ENCODE measurements at places on chromosomes 16 and 17.

DNA sequence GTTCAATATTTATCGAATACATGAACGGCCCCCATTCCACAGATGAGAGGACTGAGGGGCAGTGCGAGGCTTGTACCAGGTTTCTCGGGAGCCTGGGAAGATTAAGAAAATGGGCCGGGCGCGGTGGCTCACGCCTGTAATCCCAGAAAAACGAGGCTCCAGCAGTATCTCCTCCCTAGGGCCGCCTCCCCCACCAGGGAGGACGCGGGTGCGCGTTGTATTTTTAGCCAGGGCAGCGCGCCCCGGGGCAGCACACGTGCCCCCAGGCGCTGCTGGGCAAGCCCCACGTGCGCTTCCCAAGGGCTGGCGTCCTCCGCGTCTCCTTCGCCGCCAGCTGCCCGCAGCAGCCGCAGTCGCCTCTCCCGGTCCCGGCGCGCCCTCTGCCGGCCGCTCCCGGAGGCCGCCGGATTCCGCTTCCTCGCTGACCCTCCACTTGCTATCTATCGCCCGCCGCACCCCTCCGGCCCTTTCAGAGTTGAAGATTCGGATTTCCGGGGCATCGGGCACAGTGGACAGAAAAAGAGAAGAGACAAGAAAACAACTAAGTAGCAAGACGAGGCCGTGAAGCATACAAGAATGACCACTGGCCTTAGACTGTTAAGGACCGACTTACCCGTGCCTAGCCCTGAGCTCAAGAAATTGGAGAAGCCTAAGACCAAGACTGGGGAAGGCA is 1.9 kb upstream of the YBX2 start:
- DNase-seq: peak; percentile 45

DNA sequence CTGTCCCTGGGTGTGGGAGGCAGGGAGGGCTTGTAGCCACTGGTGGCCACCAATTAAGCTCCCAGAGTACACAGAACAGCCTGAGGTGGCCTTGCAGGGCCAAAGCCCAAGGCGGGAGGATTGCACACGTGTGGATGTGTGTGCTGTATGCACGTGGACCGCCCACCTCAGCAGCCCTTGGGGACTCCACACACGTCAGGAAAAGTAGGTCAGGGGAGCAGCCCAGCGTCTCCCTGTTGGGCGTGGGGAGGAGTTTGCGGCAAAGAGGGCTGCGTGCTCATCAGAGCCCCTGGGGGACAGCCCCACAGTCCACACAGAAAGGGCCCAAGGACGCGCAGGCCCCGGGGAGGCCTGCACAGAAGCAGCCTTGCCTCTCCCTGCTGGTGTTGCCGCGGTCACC is 19.6 kb downstream of the SBK1 start:
- no peak for DNase-seq

- DNase-seq: peak; percentile 82
These were observed 59.8 kb downstream of the BAIAP2 start for GRCh38 chr17:81094509-81095382.

- no peak for DNase-seq
These were observed 260.1 kb downstream of the PARN start for GRCh38 chr16:14369734-14370598.

DNA sequence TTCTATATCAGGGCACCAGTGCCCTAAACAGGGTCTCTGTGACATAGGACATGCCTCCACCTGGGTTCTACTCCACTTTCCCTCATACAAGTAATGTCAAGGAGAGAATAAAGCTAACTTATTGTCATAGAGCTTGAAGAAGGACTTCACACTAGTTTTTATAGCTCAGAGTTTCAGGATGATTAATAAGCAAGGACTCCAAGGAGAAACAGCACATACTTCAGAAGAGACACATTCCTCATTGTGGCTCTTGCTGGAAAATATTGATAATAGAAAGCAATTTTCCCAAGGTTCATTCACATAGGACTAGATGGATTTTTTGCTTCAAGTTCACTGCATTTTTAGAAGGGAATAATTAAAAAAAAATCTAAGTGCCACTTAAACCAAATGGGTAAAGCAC is 133.3 kb downstream of the CA10 start:
- no peak for DNase-seq

DNA sequence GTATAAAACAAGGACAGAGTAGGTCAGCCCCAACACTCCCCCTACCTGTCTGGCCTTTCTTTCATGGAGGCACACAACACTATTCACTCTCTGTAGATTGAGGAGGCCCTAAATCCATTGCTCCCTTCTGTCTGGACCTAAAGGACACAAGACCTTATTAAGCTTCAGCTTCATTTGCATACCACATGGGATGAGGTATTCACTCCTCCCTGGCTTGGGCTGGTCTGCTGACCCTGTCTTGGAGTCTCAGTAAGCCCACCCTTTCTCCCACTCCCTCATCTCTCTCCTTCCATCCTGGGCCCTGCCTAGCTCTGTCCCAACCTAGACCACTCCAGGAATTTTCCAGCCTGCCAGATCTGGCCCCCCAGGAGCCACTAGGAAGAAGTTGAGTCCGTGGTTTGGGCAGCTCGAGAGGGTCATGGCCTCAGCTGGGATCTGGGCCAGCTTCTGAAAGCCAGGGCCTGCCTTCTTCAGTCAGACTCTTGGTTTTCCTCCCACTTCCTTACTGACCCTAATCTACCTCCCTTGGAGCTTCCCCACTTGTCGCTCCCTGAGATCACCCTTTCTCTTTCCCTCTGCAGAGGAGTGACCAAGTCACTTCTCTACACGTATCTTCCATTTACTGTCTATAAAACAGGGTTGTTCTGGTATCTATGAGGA is 6.5 kb upstream of the LLGL1 start:
- DNase-seq: no peak

GRCh38 chr17:76598004-76598439 is 12.4 kb upstream of the ST6GALNAC2 start:
- DNase-seq: no peak

GRCh38 chr17:19719355-19720209 is 3.2 kb upstream of the SLC47A2 start:
- DNase-seq: no peak

DNA sequence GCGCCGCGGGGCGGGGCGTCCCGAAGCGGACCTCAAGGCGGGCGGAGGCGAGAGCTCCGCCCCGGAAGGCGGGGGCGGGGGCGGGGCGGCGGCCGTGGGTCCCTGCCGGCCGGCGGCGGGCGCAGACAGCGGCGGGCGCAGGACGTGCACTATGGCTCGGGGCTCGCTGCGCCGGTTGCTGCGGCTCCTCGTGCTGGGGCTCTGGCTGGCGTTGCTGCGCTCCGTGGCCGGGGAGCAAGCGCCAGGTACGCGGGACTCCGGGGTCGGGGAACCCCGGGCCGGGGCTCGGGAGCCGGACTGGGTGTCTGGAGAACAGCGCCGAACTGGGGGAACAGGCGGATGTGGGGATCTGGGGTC is at the start of gene TNFRSF12A:
TNFRSF12A (plus strand) TSS at position 122 of the 357 bp plus-strand sequence; CDS start at position 152, 30 bp downstream.
- DNase-seq: peak; percentile 43

GRCh38 chr17:82685291-82685690 is 13.2 kb downstream of the RAB40B start:
- no peak for DNase-seq

GRCh38 chr17:72634621-72635020 is 457.9 kb downstream of the SLC39A11 start:
- no peak for DNase-seq

- DNase-seq: no peak
These were observed 151.7 kb upstream of the COX10 start for GRCh38 chr17:13917634-13918033.

DNA sequence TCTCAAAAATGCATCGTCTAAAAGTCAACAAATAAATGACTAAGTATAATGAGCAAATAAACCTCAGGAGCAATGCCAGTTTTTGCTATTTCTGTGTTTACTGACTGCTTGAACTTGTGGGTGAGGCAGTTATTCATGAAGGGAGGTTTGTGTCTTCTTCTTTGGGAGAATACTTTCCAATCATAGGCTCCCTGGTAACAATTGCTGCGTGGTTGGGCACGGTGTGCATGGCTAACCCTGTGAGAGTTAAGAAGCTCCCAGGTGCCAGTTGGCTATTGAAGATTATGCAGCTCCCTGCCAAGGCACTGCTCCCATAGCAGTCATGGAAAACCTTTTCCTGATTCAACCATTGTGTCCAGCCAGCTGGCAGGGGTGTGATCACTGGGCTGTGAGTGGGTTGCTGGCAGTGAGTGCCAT is 775.9 kb upstream of the GOT2 start:
- no peak for DNase-seq

- no peak for DNase-seq
These were observed 1.7 kb downstream of the USP32 start for GRCh38 chr17:60390186-60390585.

GRCh38 chr16:85206472-85207356 is 94.4 kb upstream of the CIBAR2 start:
- no peak for DNase-seq

DNA sequence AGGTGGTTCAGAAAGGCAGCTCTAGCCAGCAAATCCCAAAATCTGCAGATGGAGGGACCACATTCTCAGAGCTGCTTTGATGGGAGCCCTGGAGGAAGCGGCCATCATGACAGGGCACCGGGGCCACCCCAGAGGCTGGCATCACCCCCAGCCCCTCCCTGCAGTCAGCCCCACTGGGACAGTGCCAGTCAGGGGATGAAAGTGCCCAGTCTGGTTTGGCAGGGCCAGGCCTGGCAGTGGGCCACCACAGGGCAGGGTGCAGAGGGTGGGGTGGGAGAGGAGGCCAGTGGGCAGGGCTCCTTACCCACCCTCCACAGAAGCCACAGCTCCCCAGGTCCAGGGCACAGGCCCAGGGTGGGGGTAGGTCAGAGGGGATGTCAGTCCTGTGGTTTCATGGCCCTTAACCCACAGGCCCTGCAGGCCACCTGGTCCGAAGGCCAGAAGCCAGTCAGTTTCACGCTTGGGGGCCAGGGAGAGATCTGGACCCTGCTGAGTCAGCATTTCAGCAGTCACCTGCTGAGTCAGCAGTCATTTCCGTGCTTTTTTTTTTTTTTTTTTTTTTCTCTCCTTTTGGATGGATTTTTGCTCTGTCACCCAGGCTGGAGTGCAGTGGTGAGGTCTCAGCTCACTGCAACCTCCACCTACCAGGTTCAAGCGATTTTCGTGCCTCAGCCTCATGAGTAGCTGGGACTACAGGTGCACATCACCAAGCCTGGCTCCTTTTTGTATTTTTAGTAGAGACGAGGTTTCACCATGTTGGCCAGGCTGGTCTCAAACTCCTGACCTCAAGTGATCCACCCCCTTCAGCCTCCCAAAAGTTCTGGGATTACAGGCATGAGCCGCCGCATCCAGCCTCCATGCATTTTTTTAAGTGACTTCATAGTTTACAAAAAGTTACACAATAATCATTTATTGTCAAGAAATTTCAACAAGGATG is 10.4 kb downstream of the SLC25A10 start:
- DNase-seq: no peak

DNA sequence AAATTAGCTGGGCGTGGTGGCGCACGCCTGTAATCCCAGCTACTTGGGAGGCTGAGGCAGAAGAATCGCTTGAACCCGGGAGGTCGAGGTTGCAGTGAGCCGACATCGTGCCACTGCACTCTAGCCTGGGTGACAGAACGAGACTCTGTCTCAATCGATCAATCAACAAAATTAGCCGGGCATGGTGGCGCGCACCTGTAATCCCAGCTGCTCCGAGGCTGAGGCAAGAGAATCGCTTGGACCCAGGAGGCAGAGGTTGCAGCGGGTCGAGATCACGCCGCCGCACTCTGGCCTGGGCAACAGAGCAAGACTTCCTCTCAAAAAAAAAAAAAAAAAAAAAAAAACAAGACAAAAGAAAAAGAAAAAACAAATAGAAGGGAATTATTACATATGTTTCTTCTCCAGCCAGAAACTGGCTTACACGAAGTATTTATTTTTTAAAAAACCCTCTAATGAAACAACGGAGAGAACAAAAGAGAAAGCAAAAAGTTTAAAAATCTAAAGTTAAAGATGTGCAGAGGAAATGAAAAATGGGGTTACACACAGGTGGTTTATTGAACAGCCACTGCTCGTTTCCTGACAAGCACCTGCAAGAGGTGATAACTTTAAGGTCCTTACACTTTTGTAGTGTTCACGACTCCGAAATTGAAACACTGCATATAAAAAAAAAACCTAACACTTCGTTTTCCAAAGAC is 1.4 kb downstream of the SYNRG start:
- DNase-seq: no peak

- no peak for DNase-seq
These were observed 49.9 kb upstream of the DOC2B start for GRCh38 chr17:231191-231965.

- no peak for DNase-seq
These were observed 5.0 kb downstream of the SOCS1 start for GRCh38 chr16:11250786-11251524.

- DNase-seq: no peak
These were observed 10.7 kb downstream of the TLE7 start for GRCh38 chr16:71431176-71431575.

GRCh38 chr17:3544365-3544764 is 13.2 kb downstream of the TRPV3 start:
- no peak for DNase-seq

DNA sequence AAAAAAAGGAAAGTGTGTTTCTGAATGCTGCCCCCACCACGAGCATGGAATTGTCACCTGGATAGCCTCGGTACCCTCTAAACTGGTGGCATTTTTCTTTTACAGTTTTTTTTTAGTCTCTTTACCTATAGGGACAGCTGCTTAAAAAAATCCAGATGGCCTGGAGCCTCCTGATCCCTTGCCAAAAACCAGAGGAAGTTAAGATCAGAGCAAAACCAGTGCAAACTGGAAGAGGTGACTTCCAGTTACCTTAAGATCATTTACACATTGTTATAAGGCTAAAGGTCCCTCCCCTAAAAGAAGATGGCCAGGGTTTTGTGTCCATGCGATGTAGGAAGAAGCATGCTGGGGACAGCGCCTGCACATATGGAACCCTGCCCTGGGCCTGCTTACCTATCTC is 3.5 kb downstream of the MEFV start:
- DNase-seq: no peak

DNA sequence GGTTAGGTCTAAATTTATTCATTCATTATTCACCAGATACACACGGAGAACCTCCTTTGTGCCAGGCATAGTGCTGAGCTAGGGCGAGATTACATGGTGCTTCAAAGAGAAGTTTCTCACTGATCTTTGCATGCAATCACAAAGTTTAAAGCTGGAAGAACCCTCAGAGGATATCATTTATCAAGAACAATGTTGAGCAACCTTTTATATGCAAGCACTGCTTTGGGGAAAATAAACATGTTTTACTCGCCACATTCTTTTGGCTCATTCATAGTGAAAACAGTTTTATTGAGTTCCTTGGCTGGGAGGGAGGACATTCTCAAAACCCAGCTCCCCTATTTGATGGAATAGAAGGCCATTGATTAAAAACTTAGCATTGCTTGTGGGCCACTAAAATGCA is 49.8 kb upstream of the XYLT1 start:
- no peak for DNase-seq
